ENCODE measurements at places on chromosomes 3 and 15.

GRCh38 chr3:123503203-123503602 is 54.3 kb upstream of the ADCY5 start:
- DNase-seq: no peak

DNA sequence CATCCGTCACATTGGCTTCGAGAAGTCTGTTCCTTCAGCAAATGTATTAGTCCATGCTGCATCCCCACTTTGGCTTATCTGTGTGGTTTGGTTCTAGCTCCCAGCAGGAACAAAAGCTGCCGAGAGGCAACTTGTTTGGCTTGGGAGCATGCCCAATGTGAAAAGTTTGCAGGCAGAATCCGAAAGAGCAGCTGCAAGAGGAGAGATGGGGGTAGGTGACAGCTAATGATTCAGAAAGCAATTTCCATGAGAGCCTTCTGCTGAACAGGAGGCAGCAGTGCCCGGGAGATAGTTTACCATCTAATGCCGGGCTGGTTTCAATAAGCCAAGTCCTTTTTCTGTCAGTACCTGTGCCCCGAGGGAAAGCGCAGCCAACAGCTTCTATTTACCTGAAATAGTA is 60.2 kb downstream of the GRM7 start:
- DNase-seq: no peak

DNA sequence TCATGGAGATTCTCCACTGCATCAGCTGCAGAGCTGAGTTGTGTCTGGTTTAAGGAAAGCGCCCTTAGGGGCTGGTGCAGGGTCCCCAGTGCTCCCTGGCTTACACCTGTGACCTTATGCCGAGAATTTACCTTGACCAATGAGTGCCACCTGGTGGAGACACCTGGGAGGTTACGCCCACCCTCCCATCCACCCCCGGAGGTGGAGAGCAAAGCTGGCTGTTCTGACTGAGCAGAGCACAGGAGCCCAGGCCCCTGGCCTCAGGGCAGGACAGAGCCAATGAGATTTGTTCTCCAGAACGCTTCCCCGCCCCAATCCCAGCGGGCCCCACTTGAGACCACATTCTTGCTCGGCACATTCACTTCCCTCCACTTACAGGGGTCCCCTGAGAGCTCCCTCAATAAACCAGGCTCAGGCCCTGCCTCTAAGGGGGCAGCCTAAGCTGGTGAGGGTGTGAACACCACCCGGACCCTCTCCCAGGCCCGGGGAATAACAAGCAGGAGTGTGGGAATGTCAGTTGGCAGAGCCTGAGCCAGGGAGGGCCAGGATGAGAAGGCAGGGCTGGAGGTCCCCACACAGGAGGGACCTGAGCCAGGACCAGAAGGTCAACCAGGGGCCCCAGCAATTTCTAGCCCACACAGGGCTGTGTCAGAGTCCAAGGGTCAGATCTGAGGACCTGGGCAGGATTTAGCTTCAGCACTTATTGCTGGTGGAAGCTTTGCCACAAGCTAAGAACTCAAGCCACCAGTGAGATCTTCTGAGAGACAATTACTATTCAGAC is 117.1 kb downstream of the TPRA1 start:
- no peak for DNase-seq

- DNase-seq: no peak
Measured at GRCh38 chr3:138945709-138946662, 951 bp downstream of the FOXL2 start.

DNA sequence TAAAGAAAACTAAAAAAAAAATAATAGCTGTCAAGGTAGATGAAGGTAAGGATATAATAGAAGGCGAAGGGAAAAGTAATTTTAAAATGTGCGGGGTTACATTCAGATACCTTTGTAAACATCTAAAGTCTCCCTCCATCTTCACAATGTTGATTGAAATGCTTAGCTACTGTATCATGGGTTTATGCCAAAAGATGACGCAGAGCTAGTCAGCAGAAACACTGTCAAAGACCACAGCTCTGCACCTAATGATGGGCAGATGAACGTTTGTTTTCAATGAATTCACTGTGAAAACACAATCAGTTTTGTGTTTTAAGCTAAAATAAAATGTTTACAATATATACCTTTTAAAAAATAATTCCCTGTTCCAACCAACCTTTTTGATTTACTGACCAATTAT is 61.2 kb downstream of the RFTN1 start:
- no peak for DNase-seq

GRCh38 chr3:181486141-181486885 is 225.4 kb upstream of the SOX2 start:
- DNase-seq: no peak

DNA sequence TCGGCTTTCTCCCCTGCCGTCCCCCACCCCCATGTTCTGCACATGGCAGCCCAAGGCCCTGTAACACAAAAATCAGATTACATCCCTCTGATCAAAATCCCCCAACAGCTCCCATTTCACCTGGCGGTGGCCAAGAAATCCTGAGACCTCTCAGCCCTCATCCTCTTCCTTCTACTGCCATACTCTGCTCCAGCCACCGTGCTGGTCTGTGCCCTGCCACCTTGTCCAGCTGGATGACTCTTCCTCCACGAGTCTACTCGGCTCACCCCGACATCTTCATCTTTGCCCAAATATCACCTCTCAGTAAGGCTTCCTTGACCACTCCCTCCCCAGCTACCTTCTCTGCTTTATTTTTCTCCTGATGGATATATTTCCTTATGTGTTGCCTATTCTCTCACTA is 3.1 kb downstream of the CCDC51 start:
- no peak for DNase-seq

GRCh38 chr3:121988146-121988545 is 33.9 kb downstream of the ILDR1 start:
- no peak for DNase-seq

DNA sequence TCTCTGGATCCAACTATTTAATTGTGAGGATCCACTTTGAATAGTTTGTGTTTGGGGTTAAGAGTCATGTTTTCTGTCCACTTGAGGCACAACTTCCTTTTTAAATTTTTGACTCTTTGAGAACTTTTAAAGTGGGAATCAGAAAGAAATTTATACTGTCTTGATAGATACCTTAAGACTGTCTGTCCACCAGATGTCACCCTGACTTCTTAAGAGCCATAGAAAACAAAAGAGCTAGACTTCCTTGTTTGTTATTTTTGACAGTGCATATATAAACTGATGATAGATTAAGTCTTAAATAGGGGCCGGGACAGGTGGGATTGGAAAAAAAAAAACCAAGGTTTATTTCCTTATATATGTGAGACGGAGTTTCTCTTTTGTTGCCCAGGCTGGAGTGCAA is 52.1 kb upstream of the WDR72 start:
- no peak for DNase-seq

- no peak for DNase-seq
Measured at GRCh38 chr3:40770061-40770460, 245.3 kb downstream of the ZNF621 start.

DNA sequence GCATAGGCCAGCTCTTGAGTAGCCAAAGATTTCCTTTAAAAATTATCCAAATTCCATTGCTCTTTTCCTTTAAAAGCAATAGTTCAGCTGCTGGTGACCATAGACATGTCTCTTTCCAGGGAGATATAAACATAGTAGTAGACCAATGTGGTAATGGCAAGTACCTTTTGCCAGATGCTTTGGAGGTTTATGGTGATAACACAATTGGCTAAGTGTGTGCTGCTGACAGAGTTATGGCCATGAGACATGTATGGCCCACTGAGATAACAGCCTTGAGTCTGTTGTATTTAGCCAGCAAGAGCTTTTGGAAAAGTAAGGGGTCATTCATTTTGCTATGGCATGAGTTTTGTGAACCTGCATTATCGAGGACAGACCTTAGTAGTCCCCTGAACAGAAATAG is 1146.8 kb downstream of the TUSC7 start:
- no peak for DNase-seq

DNA sequence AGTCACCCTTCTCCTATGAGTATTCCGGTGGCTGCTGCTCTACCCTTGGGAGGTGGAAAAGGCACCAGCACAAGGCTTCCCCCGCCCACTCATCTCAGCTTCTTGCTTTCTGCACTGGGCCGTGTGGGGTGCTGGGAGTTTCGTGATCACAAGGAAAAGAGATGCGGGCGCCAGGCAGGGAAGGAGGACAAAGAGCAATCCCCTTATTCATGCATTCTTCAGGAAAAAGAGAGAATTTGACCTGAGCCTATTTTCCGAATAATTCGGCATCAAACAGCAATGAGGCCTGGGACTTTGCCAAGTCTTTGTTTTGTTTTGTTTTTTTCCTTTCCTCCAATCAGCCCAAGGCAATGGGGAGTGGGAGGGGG is 102.2 kb upstream of the LPP start:
- DNase-seq: no peak

DNA sequence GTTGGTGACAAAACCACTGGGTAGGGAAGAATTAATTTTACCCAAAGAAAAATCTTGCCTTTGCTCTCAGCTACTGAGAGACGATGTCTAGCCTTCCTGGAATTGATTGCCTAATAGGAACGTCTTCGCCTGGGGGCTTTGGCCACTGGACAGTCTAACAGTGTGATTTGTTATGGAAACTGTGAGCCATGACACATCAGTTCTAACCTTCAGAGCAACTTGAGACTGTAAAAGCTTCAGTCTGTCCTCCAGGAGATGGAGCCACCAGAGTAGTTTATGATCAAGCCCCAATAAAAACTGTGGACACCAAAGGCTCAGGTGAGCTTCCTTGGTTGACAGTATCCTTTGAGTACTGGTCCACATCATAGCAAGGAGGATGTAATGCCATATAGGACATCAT is 235.8 kb upstream of the TMCO5A start:
- no peak for DNase-seq

DNA sequence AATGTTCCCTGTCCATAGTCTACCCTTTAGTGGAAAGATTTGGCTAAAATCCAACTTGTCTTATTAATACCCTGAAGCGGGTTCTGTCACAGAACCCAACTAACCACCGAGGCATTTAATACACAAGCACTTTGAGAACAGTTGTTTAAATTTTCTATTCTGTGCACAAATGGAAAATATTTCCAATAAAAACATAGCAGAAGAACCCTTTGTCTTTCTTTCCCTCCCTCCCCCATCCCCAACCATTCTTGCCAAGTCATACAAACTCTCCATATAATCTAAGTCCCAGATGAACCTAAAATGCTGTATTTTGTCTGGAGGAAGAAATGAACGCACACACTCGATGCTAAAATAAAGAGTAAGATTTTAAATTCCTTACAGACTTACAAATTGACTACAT is 126.9 kb upstream of the STRIT1 start:
- no peak for DNase-seq

- no peak for DNase-seq
Measured at GRCh38 chr3:4898454-4899313, 80.6 kb upstream of the BHLHE40 start.

DNA sequence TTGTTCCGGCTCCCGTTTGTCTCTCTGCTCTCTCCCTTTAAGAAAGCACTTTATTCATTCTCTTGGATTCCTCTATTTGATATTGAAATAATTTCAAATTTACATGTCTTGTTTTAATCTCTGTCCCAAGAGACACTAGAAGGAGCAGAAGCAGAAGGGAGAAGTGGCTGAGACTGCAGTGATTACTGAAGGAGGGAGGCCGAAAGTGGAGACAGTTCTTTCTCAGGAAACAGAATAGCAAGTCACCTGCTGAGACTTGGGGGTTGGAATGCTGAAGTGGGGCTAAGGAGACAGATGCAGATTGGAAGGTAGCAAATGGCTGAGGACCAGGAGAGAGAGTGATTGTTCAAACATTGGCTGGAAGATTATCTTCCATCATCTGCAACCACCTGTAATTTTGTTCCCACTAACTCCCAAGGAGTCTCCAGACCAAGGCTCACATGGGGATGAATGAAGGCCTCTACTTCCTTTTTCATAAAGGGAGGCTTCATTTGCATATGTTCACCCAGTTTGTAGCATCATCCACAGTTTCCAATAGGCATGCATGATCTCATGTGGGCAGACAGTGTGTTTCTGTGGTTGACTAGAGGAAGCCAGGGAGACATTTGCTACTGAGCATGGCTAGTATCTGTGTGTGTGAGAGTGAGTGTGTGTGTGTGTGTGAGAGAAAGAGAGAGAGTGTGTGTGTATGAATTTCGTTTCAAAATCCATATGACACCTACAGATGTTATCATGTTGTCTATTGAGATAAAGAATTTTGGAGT is 24.0 kb downstream of the LTF start:
- no peak for DNase-seq

DNA sequence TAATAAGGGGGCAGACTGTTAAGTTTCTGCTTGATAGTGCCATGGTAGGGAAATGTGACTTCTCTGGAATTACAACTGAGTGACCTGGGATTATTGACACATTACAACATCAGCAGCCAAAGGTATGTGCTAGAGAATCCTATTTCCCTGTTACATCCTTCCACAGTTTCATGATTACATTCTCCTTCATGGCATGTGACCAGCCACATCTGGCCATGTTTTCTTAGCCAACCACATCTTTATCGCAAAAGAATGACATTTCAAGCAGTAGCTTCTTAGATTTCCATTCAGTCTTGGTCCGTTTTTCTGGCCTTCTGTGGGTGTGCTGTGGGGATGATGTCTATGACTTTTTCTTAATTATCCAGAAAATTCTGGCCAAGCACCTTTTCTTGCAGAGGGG is 45.4 kb upstream of the CTDSPL start:
- no peak for DNase-seq

GRCh38 chr3:119945291-119945690 is 149.0 kb downstream of the GSK3B start:
- DNase-seq: no peak

GRCh38 chr15:39434751-39435238 is 146.1 kb upstream of the THBS1 start:
- DNase-seq: no peak

- DNase-seq: no peak
Measured at GRCh38 chr3:157493627-157494550, 9.3 kb downstream of the VEPH1 start.

DNA sequence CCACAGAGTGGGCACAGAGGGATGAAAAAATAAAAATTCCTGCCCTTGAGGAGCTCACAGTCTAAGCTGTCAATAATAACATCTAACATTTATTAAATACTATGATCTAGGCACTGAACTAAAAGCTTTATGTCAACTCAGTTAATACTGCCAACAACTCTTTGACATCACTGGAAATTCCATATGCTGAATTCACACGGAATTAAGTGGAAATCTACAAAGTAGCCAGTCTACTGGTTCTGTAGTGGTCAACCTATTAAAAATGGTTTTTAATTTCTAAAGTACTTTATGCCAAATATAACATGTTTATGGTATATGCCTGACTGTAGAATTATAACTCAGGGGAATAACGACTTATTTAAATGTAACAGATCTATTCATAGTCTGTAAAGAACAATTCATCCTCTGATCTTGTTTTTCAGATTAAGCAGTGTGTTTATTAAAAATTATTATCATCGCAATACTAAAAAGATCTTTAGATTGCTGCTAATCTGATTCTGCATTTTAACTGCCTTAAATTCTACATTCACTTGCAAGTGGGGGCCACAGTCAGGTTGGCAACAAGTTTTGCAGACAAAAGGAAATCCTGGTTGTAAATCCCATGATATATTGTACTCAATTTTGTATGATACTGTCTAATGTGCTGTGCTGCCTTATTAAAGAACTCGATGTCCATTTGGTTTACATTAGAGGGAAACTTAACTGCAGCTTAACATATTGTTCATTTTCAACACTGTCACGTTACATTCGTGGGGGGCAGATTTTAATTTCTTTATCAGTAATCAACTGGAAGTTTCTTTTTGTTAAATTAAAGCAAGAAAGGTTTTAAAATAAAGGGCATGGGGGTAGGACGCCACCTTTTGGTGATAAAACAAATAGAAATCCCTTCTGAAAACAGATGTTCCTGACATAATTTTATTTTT is 2.6 kb upstream of the FOXP1 start:
- peak; percentile 76 for DNase-seq

All from CD8-positive, alpha-beta T cell (primary cell).